GM10248 (cell line): ENCODE measurements at places on chromosomes 7 and 10.
A peak's percentile ranks its signal among the peaks of the same experiment; 100 is the strongest.

DNA sequence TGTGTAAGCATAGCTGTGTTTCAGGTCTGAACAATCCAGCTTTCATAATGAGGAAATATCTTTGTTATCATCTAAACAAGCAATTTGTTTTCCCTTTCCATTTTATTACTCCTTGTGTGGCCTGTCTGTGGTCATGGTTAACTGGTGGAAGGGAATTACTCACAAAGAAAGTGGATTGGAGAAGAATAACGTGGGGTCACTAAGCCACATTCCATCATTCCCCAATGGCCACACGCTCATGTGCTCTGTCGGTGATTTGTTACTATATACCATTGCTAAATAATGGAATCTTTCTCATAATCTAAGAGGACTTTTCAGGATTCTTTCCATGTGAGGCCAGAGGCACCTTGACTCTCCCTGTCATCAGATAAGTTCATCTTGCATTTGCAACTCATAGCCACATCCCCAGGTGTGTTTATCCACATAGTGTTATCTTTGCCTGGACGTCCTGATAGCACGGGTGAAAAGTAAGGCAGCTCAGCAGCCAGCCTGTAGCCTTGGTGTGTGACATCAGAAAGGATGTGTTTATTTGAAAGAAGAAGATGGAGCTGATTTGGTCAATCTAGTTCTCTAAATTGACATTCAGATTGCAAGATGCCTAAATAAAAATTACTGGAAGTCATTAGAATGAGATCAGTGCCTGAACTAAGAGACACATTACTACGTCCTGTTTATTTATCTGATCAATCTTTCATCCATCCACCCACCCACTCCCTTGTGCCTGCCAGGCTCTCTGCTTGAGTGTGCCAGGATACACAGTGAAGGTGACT is 128.9 kb downstream of the CELF2 start:
- DNase-seq = no peak

DNA sequence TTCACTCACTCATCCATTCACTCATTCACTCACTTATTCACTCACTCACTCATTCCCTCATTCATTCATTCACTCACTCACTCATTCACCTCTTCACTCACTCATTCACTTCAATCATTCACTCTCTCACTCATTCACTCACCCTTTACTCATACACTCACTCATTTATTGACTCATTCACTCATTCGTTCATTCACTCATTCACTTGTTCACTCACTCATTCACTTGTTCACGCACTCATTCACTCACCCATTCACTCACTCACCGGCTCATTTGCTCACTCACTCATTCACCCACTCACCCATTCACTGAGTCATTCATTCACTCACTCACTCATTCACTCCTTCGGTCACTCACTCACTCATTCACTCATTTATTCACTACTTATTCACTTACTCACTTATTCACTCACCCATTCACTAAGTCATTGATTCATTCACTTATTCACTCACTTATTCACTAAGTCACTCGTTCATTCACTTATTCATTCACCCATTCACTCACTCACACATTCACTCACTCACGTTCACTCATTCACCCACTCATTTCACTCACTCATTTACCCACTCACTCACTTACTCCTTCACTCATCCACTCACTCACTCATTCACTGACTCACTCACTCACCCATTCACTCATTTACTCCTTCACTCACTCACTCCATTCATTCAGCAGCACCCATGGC is 4.7 kb upstream of the PFKP start:
- no peak for DNase-seq

GRCh38 chr10:29163746-29164145 is 125.1 kb upstream of the LYZL1 start:
- DNase-seq = no peak

- DNase-seq = no peak
Observed at GRCh38 chr7:3558400-3558799, 257.3 kb downstream of the SDK1 start.

DNA sequence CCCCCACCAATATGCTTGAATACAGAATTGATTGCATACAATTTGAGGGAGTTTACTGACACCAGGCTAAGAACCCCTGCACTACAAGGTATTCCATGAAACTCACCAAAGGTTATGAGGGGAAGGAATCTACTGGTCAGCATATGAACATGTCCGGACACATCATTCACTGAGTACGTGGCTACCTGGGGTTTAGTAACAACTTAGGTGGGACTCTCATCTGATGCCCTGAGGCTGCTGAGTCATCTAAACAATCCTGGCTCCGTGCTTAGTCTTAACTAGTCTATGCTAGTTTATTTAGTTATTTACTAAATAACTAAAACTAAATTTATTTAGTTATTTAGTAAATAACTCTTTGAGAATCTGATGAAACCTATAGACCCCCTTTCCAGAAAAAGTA is 11.3 kb downstream of the PI4K2A start:
- no peak for DNase-seq

DNA sequence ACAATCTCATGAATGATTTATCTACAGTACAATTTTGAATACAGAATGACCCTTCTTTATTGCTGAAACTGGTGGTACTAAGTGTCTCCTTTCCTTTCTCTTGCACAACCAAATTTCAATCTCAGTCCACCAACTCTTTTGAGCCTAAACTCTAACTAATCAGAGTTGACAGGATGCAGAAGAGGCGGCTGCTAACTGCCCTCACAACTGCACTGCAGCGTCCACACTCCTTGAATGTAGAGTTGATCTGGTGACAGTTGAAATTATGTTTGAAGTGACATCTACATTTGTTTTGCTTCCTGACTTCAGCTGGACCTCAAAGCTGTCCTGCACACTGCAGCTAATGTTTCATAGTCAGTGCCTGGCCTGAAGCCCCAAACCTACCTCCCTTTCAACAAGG is 139.6 kb downstream of the ZMYND11 start:
- no peak for DNase-seq

DNA sequence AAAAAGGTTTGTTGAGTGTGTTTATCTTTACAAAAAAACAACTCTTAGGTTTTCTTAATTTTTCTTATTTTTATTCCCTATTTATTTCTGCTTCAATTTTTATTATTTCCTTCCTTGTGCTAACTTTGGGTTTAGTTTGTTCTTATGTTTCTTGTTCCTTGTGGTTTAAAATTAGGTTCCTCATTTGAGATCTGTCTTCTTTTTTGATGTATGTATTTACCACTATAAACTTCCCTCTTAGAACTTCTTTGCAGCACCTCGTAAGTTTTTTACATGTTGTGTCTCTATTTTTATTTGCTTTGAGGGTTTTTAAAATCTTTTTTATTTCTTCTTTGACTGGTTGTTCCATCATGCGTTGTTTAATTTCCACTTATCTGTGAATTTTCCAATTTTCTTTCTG is 1217.1 kb upstream of the CELF2 start:
- DNase-seq = no peak

- no peak for DNase-seq
Observed at GRCh38 chr7:157860406-157860805, 523.6 kb downstream of the DNAJB6 start.

DNA sequence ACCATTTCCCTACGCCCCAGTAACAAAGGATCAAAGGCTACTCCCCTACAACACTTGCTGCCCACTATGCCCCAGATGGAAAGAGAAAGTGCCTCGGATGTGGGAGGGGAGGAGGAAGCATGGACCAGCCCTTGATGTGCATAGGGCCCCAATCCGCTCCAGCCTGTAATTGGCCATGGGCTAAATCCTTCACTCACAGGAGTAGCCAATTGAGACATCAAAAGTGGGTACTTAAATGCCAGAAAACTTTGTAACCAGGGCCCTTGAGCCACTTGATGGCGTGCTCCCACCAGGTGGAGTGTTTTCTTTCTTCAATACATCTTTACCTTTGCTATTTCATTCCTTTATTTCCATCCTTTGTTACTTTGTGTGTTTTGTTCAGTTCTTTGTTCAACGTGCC is 500.5 kb upstream of the LRRN3 start:
- DNase-seq = no peak

DNA sequence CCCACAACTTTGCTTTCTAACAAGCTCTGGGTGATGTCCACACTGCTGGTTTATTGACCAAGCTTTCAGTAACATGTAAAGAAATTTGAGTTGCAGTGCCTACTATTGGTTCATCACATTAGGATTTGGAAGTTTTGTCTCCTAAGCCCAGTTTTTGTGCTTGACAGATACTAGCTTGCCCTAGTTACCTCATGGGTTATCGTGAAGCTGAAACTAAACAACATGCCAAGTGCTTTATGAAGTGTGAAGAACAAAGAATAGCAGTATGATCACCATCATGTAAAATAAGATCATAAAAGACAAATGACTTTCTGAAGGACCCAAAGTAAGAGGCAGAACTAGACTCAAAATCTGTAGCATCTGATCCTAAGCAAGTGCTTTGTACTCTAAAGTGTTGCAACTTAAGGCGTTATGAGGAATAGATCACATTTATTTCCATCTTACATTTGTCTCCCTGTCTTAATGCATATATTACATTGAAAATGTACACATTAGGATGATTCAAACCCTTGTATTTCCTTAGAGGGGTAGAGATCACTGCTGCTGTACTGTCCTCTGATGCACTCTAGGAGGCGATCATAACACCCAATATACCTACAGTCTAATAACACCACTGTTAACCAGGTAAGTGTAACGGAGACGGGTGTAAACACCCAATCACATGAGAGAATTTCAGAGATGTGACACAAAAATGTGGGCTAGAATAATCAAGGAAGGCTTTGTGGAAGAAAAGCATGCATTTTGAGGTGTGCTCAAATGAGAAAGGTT is 71.3 kb downstream of the NRCAM start:
- DNase-seq = peak; percentile 10

DNA sequence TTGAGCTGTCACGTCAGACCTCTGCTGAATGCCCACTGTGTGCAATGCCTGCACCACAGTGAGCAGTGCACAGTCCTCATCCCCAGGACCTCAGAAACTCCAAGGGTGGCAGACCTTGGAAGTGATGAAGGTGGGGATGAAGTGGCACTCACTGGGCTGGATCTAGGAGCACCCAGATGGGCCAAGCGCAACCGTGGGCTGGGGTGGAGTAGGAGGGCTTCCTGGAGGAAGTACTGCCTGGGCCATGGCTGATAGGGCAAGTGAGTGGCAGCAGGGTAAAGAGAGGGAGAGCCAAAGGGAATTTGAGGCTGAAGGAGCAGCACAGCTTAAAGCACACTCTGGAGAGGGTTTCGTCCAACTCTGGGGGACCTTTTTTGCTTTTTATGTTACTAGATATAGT is 52.3 kb downstream of the RBM20 start:
- DNase-seq = no peak

GRCh38 chr7:123637203-123637602 is 18.5 kb upstream of the LMOD2 start:
- no peak for DNase-seq

GRCh38 chr10:104045151-104046089 is 40.3 kb downstream of the COL17A1 start:
- peak; percentile 44 for DNase-seq

DNA sequence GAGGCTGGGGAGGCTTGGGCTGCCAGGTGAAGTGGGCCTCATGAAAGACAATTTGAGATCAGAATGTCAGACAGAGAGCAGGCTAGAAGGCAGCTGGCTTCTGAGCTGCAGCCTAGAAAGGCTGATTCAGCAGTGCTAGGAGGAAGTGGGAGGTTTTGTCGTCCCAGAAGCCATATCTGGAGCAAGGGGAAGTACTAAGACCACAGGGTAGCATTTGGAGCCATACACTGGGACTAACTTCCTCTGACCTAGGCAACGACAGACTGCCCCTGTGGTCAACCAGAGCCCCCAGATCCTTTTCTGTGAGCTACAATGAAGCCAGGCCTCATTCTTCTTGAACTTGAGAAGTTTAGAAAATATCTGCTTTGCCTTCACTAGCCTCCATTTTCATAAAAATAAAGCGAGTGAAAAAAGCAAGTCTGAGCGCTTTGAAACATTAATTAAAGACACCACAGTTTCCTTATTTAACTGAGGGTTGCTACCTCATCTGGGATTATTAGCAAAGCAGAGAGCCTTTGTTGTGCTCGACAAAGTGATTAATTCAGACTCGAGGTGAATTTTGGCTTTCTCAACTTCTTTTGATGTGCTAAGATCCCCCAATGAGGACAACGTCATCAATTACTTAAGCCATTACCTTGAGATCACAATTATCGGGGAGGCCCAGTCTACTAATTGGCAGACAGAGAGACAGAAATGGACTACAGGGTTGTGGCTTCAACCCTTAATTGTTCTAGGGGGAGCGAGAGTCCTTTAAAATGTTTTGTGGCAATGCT is 26.6 kb downstream of the TBXAS1 start:
- peak; percentile 62 for DNase-seq

- no peak for DNase-seq
Observed at GRCh38 chr7:98651760-98652159, 34.7 kb downstream of the NPTX2 start.

- DNase-seq = no peak
Observed at GRCh38 chr10:129459762-129460539, 7.1 kb upstream of the MGMT start.

DNA sequence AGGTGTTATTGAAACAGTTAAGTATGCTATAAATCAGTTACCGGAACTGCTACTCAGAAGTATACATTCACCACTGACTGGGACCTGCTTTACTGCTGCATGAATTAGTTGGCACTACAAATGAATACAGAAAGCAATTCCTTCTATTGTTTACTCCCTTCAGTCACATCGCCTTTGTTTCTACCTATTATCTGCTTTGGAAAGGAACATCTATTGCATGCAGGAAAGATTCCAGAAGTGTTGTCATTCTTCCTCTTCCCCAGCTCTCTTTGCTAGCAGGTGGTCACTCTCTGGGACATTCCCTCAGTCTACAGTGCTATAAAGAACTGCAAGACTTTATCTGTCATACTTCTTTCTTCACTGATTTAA is 131.3 kb downstream of the ANK3 start:
- DNase-seq = no peak

- DNase-seq = no peak
Observed at GRCh38 chr7:49639068-49639593, 134.3 kb upstream of the VWC2 start.

DNA sequence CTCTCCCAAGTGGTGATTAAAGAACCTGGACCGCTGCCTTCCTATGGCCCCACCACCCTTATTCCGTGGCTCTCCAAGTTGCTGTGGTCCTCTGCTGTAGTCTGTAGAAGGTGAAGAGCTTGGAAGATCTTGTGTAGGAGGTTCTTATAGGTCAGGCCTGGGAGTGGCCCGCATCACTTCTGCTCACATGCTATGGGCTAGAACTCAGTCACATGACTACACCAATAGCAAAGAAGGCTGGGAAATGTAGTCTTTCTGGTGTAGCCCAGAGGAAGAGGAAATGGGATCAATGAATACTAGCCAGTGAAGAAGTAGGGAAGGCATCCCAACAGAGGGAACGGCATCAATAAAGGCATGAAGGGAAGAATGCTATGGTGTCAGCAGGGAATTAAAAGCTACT is 41.3 kb upstream of the AOAH start:
- DNase-seq = no peak

- DNase-seq = peak; percentile 45
Observed at GRCh38 chr10:99560277-99561126, 27.8 kb downstream of the NKX2-3 start.

DNA sequence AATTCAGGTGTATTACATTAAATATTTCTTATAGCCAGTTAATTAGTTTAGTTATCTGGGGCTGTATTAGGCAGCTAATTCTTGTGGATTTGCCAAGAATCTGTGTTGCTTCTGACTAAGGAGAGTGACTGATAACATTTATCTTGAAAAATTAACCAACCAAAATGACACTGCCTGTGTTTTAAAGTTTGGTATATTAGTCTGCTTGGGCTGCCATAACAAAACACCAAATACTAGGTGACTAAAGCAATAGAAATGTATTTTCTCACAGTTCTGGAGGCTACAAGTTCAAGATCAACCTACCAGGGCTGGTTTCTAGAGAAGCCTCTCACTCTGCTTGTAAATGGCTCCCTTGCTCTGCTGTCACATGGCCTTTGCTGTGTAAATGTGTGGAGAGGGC is 12.9 kb downstream of the EXOC4 start:
- DNase-seq = no peak
